NCI-H2029 treated with DMSO at 0.1 percent for 48 hours (cell line): ENCODE measurements at places on chromosomes 6 and 20.

GRCh38 chr6:82989736-82990290, 75.8 kb downstream of the UBE3D start:
- DNase-seq: no peak

DNA sequence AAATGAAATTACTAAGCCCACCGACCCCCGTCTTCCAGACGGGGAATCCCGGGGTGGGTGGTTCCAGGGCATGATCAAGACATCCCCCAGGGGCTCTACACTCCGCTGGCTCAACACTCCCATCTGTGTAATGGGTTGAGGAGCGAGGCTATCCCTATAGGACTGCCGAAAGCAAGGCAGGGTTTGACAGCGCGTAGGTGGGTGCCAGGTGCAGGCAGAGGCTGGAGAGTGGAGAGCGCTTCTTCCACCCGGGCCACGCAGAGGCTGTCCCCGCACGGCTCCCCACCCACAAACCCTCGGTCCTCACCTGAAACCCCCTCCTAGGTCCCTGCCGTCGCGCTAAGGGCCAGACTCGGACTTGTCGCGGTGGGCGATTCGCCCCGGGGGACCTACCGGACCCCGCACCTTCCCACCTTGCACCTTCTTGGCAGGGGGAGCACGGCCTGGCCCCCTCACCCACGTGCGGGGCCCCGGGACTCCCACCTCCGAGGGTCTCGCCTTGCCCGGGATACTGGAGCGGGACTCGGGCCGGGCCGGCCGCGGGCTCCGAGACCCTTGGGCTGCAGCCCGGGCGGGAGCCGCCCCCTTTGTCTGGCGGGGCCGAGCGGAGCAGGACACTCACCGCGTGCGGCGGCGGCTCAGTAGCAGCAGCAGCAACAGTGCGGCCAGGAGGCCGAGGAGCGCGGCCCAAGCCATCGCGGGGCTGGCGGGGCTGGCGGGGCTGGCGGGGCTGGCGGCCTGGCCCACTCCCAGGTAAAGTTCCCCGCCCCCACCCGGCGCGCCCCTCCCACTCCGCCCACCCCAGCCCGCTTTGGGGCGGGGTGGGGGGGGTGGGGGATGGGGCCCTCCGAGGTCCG, at the start of gene PTGIS:
Gene PTGIS, minus strand, starts transcription at position 717 of the 857 bp plus-strand sequence. Its CDS starts 21 bp downstream, at position 696.
- no peak for DNase-seq

GRCh38 chr6:166958926-166959861, 2.8 kb upstream of the RNASET2 start:
- no peak for DNase-seq

DNA sequence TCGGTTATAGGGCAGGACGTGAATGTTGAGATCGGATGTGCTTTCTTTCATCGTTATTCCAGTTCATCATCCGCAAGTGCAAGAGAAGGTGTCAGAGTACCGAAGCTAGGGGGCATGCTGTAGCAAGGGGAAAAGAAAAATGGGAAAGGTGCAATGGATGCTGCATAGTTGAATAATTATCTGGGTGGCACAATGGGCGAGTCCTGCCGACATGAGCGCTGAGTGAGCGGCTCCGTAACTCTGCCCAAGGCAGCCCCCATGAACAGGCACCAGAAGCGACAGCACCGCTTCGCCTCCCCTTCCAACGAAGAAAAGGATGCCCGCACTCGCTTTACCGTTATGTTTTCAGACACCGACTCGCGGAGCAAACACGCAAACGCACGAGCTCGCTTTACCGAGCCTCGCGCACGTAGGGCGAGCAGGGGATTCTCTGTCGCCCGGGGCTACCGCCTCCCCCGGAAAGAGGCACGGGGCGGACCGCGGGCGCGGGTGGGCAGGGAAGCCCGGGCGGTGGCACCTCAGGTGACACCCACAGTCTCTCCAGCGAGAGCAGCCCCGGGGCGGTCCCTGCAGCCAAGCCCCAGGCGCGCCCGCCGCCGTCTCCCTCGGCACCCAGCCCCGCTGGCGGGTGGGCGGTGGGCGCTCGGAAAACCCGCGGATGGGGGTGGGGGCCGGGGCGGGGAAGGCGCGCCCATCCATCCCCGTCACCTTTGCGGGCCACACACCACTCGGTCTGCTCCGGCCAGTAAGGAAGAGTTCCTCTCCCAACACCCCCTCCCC, 654 bp downstream of the WASF1 start:
- peak; percentile 63 for DNase-seq

- no peak for DNase-seq
Measured at GRCh38 chr6:75386050-75386770, 101.6 kb upstream of the TMEM30A start.

DNA sequence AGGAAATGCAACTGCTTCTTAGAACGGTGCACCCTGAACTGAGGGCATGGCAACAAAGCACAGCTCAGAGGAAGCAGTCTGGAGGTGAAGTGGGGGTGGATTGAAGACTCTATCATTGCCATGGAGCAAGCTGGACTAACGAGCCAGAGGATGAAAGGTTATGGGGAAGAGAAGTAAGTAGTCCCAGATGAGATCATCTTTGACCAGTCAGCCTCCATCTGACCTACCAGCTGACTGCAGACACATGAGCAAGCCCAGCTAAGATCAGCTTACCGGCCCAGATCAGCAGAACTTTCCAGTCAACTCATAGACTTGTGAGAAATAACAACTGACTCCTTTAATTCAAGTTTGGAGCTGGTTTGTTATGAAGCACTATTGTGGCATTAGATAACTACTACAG, 9.1 kb upstream of the JAG1 start:
- DNase-seq: no peak

GRCh38 chr6:32840604-32841246, 2.2 kb upstream of the TAP2 start:
- no peak for DNase-seq

DNA sequence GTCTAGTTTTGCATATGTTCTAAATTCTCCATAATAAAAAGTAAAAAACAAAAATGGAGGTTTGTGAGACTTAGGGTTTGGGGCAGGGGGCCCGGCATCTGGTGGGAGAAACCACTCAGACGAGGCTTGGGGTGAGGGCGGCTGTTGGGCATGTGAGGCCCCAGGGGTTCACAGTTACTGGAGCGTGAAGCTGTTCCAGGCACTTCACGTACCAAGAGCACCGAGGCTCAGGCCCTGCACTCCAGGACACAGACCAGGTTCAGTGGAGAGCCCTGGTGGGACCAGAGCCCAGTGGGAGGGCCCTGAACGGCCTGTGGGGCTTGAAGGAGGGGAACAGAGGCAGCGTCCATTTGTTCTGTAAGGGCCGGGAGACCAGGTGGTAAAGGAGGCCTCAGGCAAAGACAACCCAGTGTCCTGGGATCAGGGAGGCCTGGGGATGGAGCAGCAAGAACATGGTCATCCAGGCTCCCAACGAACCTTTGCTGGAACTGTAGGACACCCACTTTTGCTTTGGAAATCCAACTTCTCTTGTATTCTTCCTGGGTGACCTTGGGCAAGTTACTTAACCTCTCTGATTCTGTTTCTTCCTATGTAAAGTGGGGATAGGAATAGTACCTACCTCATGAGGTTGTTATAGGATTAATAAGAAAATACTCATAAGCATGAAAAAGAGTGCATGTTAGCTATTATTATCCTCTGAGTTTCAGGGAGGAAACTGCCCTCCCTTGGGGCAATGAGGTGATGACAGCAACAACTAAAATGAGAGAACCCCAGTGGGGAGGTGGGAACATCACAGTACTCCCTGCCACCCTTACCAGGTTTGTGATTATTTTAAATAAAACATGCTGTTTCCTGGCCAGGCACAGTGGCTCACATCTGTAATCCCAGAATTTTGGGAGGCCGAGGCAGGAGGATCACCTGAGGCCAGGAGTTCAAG, 1.1 kb upstream of the FGD2 start:
- DNase-seq: no peak

GRCh38 chr20:11852811-11853210, 64.9 kb upstream of the BTBD3 start:
- DNase-seq: no peak

DNA sequence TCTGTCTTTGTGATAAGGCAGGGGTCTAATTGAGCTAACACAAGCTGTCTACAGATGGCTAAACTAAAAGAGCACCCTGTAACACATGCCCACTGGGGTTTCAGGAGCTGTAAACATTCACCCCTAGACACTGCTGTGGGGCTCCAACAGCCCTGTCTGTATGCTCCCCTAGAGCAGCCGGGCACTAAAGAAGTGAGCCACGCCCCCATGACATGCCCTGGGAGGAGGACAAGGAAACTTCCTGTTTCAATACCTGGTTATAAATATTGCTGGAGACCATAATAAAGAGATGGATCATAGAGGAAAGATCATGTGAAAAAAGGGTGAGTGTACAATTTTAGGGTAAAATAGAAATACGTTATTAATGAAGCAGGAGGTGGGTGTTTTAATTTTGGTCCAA, 667.7 kb upstream of the AGPAT4 start:
- no peak for DNase-seq

DNA sequence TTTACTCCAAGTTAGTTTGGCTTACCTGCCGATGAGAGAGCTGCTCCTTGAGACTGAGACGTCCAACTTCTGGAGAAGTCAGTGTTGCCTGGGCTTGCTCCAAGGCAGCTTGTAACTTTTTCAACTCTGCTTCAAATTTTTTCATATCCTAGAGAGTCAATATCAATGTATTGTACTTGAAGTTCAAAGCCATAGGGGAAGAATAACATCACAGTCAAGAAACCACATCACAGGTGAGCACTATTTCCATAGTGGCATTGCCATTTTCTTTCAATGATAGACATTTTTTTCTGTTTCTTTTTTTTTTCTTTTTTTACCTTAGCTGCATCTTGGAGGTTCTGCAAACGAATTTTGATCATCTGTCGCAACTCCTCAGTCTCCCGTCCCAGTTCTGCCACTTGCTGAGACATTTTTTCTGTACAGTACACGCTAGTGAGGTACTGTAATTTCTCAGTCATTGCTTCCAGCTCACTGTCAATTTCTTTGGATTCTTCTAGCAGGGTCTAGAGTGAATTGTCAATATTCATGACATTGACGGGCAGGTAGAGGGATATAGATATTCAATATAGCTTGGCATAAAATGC, 326.7 kb downstream of the SYNE1 start:
- no peak for DNase-seq

DNA sequence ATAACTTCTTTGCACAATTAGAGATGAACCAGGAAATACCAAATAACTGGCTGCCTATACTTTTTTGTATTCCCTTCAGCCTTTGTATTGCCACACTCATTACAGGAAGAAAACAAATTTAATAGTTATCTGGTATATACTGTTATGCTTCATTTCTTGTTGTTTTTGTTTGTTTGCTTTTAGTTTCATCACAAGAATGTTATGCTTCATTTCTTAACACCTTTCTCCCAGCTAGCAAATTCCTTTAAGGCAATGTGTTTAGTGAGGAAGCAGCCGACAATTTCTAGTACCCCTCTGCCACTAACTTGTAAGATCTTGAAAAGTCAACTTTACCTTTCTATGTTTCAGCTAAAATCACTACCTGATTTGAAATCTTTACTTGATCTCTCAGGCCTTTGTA, 1.4 kb downstream of the NCOA6 start:
- DNase-seq: no peak

DNA sequence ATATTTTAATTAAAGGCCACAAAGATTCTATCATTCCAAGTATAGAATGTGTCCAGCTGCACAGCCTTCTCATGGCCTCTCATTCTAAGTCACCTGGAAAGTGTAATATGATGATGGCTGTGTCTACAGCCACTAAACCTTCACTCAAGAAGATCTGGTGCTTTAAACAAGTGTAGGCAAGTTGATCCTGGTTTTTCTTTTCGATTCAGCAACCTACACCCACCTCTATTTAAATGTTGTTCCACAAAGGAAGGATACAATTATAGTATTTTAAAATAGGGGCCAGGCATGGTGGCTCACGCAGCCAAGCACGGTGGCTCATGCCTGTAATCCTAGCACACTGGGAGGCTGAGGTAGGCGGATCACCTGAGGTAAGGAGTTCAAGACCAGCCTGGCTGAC, 25.5 kb upstream of the DST start:
- no peak for DNase-seq

- no peak for DNase-seq
Measured at GRCh38 chr6:33915134-33915533, 111.3 kb upstream of the MLN start.

DNA sequence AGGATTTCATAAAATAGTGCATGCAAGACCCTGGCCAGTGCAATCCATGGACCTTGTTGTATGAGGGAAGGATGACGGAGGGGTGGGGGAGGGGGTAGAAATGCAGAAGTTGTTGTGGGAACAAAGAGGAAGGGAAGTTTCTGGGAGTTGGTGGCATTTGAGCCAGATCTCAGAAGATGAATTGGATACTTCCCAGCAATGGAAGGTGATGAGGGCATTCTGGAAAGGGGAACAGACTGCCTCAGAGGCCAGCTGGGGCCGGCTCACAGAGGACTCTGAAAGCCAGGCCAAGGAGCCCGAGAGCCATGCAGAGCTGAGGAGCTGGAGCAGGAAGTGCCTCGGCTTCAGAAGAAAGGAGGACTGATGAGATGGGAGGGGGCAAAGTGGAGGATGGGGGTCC, 2.7 kb downstream of the TMEM74B start:
- DNase-seq: no peak

DNA sequence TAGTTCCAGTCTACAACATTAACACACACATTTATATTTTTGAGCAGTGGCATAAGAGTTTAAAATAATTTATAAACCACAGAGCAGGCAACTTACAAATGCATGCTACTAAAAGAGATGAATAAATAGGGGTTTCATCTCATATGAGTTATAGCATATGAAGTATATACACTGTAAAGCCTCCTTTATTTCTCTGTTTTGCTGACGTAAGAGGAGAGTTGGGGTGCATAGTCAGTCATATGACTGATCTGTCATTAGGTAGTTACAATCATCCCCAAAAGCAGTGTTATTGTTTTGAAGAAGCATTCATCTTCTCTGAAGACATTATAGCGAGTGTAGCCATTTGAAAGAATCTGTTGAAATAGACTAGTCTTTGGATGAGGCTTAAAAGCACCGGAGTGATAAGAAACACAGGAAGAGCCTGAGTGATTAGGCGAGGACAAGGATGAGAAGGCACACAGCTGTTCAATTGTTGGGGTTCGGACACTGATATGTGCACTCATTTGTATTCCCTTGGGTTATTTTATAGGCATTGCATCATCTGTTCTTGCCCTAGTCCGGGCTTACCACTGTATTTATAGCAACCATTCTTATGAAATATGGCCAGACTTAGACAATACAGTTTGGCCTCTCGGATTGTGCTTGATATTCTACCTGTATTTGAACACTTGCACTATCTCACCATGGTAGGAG, 325.7 kb downstream of the SAMD5 start:
- no peak for DNase-seq

- DNase-seq: no peak
Measured at GRCh38 chr20:38209054-38209675, 44.1 kb upstream of the TGM2 start.
